Activated CD4-positive, alpha-beta T cell treated with anti-CD3 and anti-CD28 coated beads, Interleukin-2, amount 50 U/mL, for 1 hour (primary cell): ENCODE measurements at places on chromosomes 11 and 22.

DNA sequence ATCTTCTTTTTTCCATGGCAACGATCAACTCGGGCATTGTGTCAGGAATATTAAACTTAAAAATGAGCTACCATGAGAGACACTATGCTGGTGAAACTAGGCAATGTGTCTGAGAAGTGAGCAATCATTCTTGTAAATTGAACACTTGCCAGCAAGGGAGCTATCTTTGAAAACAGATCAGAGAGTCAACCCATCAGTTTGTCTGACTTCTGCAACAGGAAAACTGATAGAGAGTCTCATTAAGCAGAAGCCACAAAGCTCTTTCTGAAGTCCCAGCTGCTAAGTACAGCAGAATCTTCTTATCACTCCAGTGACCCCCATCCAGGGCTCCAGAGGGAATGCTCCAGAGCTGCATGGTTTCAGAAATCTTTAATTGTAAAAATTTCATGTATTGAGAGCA, 114.7 kb downstream of the MSANTD4 start:
- no peak for DNase-seq

GRCh38 chr11:14357881-14358728, 878 bp downstream of the RRAS2 start:
- DNase-seq = peak; percentile 27

DNA sequence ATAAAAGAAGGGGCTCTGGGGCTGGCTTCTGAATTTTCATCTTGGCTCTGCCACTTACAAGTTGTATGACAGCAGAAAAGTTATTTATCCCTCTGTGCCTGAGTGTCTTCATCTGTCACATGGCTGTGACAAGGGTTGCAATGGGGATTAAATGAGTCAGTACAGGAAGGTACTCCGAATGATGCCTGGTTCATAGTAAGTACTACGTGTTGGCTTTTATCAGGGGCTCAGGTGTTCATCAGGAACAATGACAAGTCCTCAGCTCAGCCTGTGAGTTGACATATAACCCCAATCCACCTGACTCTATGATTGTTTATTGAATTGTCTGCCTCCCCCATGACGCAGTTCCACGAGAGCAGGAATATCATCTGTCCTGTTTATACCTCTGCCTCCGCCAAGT, 45.7 kb downstream of the PAMR1 start:
- no peak for DNase-seq

DNA sequence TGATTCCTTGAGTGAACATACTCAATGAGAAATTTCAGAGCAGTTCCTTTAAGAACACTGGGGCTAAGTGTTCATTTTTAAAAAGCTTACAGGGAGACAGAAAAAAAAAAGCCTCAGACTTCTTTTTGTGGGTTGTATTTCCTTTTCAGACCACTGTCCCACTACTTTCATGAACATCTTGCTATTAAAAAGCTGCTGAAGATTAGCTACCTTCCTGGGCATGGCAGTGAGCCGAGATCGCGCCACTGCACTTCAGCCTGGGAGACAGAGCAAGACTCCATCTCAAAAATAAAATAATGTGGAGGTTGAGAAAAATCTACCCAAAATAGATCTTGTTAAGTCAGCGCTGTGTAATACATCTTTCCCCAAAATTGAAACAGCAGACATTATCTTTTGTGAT, 10.8 kb downstream of the TRAF6 start:
- no peak for DNase-seq

- no peak for DNase-seq
These were observed 235.6 kb downstream of the FAT3 start for GRCh38 chr11:92460213-92460612.

DNA sequence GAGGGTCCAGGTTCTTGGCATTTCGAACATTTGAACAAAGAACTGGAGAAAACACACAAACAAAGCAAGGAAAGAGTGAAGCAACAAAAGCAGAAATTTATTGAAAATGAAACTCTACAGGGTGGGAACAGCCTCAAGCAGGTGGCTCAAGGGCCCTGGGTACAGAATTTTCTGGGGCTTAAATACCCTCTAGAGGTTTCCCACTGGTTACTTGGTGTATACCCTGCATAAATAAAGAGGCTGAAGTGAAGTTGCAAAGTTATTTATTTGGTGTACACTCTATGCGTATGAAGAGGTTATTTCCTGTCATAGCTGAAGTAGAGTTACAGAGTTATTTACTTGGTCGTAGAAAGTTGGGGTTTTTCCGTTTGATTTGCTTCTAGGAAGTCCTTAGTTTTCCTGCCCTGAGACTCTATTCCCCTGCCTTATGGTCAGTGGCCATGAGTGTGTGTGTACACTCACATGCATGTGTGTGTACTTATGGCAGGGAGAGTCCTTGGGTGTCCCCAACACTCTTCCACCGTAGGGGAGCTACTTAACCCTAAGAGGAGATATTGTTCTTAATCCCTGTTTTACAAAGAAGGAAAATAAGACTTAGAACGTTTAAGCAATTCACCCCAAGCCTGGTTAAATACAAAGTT, 5.6 kb upstream of the SMCO4 start:
- no peak for DNase-seq

- no peak for DNase-seq
These were observed 25.1 kb downstream of the RSPH14 start for GRCh38 chr22:23116506-23117263.

GRCh38 chr11:35618497-35619115, 346 bp downstream of the FJX1 start:
- DNase-seq = peak; percentile 1

- no peak for DNase-seq
These were observed 100.3 kb upstream of the PITPNB start for GRCh38 chr22:28019360-28019759.

GRCh38 chr22:20203142-20203551, 52.3 kb upstream of the CCDC188 start:
- DNase-seq = no peak

GRCh38 chr11:28393348-28393747, 285.2 kb downstream of the METTL15 start:
- DNase-seq = no peak

DNA sequence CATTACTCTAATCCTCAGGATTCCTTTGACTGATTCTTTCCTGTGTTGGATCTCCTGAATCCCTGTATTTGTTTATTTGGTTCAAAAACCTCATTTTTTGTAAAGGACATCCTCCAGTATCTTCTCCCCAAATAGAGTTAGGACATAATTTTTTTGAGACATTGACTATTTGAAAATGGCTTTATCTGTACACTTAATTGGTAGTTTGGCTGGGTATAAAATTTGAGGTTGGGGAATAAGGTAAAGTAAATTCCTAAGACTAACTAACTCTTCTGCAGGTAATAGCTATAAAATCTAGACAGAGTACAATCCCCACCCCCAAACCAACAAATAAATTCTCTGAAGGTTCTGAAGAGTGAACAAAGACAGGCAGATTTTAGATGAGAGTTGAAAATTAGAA, 114.4 kb downstream of the CTTN start:
- DNase-seq = no peak

- DNase-seq = no peak
These were observed 11.5 kb upstream of the RRAS2 start for GRCh38 chr11:14370496-14370895.

DNA sequence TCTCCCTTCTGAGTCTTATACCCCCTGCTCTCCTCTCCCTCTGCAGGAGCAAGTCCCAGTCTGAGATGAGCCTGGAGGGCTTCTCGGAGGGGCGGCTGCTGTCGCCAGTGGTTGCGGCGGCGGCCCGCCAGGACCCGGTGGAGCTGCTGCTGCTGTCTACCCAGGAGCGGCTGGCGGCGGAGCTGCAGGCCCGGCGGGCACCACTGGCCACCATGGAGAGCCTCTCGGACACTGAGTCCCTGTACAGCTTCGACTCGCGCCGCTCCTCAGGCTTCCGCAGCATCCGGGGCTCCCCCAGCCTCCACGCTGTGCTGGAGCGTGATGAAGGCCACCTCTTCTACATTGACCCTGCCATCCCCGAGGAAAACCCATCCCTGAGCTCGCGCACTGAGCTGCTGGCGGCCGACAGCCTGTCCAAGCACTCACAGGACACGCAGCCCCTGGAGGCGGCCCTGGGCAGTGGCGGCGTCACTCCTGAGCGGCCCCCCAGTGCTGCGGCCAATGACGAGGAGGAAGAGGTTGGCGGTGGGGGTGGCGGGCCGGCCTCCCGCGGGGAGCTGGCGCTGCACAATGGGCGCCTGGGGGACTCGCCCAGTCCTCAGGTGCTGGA, 8.8 kb upstream of the MYRF start:
- DNase-seq = no peak

DNA sequence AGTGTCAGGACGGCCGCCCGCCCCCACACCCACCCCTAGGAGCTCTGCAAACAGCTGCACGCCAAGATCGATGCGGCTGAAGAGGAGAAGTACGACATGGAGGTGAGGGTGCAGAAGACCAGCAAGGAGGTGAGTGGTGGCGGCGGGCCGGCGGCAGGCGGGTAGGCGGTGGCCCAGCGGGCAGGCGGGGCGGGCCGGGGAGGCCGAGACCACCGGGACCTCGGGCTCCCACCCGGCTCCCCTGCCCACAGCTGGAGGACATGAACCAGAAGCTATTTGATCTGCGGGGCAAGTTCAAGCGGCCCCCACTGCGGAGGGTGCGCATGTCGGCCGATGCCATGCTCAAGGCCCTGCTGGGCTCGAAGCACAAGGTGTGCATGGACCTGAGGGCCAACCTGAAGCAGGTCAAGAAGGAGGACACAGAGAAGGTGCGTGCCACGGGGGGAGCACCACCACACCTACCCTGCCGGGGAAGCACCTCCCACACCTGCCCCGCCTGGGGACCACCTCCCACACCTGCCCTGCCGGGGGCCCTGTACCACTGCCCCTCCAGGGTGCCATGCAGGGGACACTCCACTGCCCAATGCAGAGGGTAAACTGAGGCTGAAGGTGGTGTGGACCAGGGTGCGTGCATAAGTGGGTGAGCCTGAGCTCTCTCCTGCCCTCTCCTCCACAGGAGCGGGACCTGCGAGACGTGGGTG, 2.1 kb downstream of the TNNI2 start:
- DNase-seq = no peak

GRCh38 chr11:133064152-133064877, 468.0 kb downstream of the OPCML start:
- DNase-seq = no peak

- no peak for DNase-seq
These were observed 55.5 kb downstream of the CLPB start for GRCh38 chr11:72378704-72379383.

- no peak for DNase-seq
These were observed 2.1 kb downstream of the SSTR3 start for GRCh38 chr22:37210041-37210803.

DNA sequence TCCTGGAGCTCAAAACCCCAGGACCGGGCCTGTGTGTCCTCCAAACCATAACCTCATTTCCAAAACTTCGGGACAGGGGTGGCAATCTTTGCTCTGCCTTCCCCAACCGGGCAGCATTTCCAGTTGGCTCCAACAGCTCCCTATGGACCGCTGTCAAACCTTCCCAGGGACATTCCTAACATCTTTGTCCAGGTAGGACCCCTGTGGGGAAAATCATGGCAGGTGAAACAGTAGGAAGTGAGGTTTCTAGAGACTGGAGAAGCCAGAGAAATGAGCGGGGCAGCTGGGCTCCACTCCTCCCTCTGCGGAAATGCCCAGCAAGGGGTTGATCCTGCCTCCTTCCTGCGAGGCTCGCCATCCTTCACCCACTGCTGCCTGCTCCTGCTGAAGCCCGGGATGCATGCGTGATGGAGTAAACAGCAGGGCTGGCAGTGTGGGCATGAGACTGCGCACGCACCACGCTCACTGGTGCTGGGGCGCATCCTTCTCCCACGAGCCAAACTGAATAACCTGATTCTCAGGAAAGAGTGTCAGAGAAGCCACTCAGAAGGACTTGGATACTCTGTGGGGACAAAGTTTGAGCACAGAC, 136.4 kb downstream of the BUD13 start:
- no peak for DNase-seq

DNA sequence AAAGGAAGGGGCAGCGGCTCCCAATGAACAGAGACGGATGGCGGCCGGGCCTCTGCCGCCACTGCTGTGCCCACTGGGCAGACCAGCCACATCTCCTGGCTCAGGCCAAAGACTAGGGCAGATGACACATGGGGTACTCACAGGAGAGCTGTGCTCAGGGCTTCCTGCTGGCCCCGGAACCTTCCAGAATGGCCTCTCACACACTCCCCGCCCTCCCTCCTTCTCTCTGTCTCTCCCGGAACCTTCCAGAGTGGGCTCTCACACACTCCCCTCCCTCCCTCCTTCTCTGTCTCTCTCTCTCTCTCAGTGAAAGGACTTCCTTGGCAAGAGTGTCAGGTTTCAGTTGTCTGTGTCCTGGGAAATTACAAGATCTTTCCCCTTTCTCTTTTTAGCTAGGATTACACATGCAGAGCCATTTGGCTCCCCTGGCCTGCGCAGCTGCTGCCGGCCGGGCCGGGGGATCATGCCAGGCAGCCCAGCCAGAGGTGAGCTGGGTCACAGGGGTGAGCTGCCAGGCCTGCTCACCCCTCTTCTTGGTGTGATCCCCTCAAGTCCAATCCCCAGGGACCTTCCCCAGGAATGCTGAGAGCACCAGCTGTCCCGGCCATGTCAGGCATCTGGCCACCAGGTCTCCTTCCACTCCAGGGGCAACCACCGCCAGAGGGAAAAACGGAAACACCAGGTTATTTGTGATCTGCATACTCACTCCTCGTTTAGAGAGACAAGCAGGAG, 45.3 kb upstream of the ADA2 start:
- no peak for DNase-seq

GRCh38 chr11:4393209-4393857, at the start of gene TRIM21:
Gene TRIM21, minus strand, starts transcription at chr11:4393702. Its CDS starts 3,293 bp downstream, at chr11:4390409.
- DNase-seq = peak; percentile 86

DNA sequence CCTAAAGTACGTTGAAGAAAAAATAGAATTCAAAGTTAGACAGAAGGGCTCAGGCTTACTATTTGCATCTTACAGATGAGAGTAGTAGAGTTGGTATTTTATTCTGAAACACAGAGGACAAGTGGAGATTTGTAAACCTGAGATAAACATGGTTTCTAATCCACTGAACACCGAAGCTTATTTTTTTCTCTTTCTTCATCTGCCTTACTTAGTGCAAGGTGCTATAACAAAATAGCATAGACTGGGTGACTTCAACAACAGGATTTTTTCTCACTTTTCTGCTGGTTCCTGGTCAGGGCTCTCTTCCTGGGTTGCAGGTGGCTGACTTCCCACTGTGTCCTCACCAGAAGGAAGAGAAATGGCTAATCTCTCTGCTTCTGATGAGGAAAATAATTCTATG, 2.1 kb upstream of the HBG1 start:
- DNase-seq = no peak

GRCh38 chr11:103061656-103062055, 30.3 kb downstream of the DCUN1D5 start:
- no peak for DNase-seq

GRCh38 chr22:40345271-40345670, 1.0 kb upstream of the ADSL start:
- peak; percentile 44 for DNase-seq

GRCh38 chr11:57480409-57481137, 20.2 kb downstream of the RTN4RL2 start:
- peak; percentile 63 for DNase-seq

GRCh38 chr11:125923012-125923579, 18.8 kb downstream of the DDX25 start:
- peak; percentile 50 for DNase-seq

DNA sequence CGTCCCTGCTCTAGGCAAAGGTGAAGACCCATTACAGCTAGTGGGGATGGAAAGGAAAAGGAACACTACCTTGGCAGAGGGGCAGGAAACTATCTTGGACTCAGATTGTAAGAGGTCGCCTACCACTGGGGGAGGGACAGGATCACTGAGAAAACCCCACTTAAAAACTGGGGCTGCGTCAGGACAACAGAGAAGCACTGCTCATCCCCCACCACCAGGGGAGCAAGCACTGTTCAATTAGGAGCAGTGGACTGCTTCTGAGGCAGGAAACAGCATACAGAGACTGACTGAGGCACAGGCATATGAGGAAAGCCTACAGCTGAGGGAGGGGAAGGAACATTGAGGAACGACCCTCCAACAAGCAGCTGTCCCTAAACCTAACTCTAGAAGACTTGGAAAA, 20.8 kb upstream of the DLAT start:
- peak; percentile 7 for DNase-seq
